Gastrocnemius medialis (tissue), 4 donors: ENCODE measurements at places on chromosomes 3 and 15. TPM values are rescaled to one million over a fixed set of nuclear protein-coding genes. Genes with fewer than 3 reads are reported as not detected.

GRCh38 chr3:181700168-181701087 lies 11.3 kb upstream of the SOX2 start:
- peaks cover 100% of the 10 kb centered on the region for H3K27me3 ChIP-seq
- peak overlapping the region; percentile 0 for H3K4me3 ChIP-seq
- no peaks in the 10 kb centered on the region for H3K36me3 ChIP-seq
- peaks cover 17% of the 10 kb centered on the region for H3K4me1 ChIP-seq

- peaks cover 34% of the 10 kb centered on the region for H3K4me1 ChIP-seq
- H3K4me3 ChIP-seq, result no peak overlapping the region
- H3K36me3 ChIP-seq, result no peaks in the 10 kb centered on the region
- no peaks in the 10 kb centered on the region for H3K27me3 ChIP-seq
- no peak for DNase-seq
These were observed 384.4 kb upstream of the C2CD4B start for GRCh38 chr15:62549345-62549970.

The ZNF619 gene
- 7.2 TPM for total RNA-seq

DNA sequence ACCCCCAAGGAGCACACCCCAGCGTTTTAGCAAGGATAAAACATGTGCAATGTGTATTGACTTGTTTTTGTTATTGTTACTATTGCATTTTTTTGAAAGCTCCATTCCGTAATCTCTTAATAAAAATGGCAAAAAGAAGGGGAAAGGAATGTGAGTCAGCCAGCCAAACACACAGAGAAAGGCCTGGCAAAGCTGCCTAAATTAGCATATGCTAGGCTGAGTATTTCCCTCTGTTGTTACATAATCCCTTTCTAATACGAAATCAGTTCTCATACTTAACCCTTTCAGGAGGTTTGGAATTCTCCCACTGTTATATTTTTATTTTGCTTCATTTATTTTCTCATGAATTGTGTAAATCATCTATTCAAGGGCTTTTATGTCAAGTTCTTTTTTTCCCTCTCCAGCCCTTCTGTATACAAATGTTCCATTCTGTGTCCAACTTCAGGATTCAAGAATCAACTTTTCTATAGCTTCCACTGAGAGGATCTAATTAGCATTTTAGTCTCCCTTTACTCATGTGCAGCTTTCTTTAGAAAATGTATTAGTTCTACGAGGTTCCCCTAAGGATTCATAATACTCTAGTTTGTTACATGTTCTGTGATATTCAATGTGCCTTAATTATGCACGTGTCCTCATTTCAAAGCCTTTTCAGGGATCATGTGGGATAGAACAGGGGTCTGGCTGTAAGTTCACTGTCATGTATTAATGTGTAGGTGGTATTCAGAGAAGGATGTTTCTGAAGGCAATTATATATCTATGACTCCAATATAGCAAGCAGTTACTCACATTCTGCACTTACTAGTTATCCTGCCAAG lies 9.2 kb downstream of the CADM2 start:
- no peaks in the 10 kb centered on the region for H3K27me3 ChIP-seq
- peak overlapping the region; percentile 48 for H3K4me3 ChIP-seq
- peak overlapping the region; percentile 78 for H3K27ac ChIP-seq
- no peaks in the 10 kb centered on the region for H3K36me3 ChIP-seq
- peaks cover 28% of the 10 kb centered on the region for H3K4me1 ChIP-seq
- no peak for DNase-seq

DNA sequence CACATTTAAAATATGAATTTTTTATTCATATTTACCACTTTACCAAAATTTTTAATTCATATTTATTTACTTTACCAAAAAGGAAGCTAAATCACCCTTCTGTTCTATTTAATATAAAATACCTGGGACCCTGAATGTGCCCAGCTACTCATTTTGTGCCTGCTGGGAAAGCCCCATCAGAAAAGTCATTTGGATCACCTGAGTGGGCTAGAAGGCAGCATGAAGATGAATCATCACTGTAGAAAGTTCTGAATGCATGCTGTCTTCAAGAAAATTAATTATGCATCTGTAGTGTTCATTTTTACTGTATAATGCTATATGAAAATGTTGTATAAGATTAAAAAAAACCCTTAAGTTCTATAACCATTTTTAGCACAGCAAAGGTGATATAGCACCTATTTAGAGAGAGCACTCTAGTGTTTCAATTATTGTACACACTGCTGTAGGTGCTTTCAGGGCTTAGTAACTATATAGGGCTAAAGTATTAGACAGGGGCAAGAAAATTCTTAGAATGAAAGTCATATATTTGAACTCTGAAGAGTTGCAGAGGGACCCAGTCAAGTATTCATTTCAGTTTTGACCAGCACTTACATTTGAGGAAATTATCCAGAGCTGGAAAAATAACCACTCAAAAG lies 175.1 kb downstream of the NFKBIZ start:
- H3K27me3 ChIP-seq, result no peaks in the 10 kb centered on the region
- H3K27ac ChIP-seq, result no peak overlapping the region
- H3K4me3 ChIP-seq, result no peak overlapping the region
- H3K36me3 ChIP-seq, result no peaks in the 10 kb centered on the region
- no peaks in the 10 kb centered on the region for H3K4me1 ChIP-seq

DNA sequence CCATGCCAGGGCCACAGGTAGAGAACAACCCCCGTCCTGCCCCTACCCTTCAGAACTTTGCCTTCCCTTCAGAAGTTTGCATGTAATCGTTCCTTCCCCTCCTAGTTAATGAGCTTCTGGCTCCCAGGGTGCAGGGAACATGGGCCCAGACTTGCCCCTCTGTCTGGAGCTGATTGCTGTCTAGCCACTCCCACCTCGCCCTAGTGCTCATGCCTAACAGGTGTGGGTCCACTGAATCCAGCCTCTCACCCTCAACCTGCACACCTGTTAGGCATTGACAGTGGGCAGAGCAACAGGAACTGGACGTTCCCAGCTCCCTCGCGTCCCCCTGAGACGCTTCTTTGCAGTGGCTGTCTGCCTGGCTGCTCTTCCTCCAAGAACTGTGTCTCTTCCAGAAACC lies 40.3 kb downstream of the WNT5A start:
- H3K4me3 ChIP-seq, result no peak overlapping the region
- H3K4me1 ChIP-seq, result no peaks in the 10 kb centered on the region
- H3K36me3 ChIP-seq, result no peaks in the 10 kb centered on the region
- no peak overlapping the region for H3K27ac ChIP-seq

- H3K27ac ChIP-seq, result no peak overlapping the region
- no peaks in the 10 kb centered on the region for H3K36me3 ChIP-seq
- no peaks in the 10 kb centered on the region for H3K4me1 ChIP-seq
- no peaks in the 10 kb centered on the region for H3K27me3 ChIP-seq
These were observed 23.1 kb downstream of the CMTM8 start for GRCh38 chr3:32261545-32261944.

DNA sequence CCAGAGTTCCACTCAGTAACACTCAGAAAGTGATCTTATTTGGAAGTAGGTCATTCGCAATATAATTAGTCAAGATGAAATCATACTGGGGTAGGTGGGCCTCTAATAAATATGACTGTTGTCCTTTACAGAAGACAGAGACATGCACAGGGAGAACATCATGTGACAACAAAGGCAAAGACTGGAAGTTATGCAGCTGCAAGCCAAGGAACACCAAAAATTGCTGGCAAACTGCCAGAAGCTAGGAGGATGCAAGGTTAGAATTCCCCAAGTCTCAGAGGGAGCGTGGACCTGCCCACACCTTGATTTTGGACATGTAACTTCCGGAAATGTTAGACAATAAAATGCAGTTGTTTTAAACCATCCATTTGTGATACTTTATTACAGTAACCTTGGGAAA lies 471.5 kb upstream of the AGTR1 start:
- H3K4me1 ChIP-seq, result no peaks in the 10 kb centered on the region
- no peaks in the 10 kb centered on the region for H3K36me3 ChIP-seq
- no peaks in the 10 kb centered on the region for H3K27me3 ChIP-seq
- no peak for DNase-seq
- no peak overlapping the region for H3K4me3 ChIP-seq

GRCh38 chr3:187744169-187745151 lies 808 bp downstream of the BCL6 start:
- no peaks in the 10 kb centered on the region for H3K27me3 ChIP-seq
- H3K36me3 ChIP-seq, result no peaks in the 10 kb centered on the region
- H3K4me1 ChIP-seq, result peaks cover 24% of the 10 kb centered on the region
- peak overlapping the region; percentile 98 for H3K27ac ChIP-seq

DNA sequence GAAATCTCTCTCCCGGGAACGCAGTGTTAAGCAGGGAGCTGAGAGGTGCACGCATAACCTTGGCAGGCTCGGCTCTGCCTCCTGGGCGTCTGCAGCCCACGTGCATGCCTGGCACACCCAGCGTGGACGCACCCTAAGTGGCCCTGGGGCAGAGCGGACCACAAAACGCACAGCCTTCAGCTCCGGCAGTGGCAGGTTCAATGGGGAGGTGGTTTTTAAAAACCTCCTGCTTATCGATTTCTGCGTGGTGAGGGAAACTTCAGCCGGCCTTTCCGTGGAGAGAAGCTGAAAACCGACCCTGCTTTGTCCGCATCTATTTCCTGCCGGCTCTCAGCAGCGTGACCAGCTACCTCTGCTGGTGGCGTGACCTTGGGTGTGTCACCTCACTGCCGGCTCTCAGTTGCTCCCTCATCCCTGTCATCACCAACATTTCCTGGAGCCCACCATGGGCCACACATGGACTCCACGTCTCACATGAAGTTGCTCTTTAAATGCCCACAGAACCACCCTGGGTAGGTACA lies 134.8 kb upstream of the MEF2A start:
- peak; percentile 8 for DNase-seq
- H3K4me1 ChIP-seq, result peaks cover 1% of the 10 kb centered on the region
- H3K27me3 ChIP-seq, result no peaks in the 10 kb centered on the region
- H3K4me3 ChIP-seq, result no peak overlapping the region
- no peak overlapping the region for H3K27ac ChIP-seq
- no peaks in the 10 kb centered on the region for H3K36me3 ChIP-seq

The MESP2 gene
- not detected for total RNA-seq

The THRB gene
- 60.0 TPM for total RNA-seq

The CMTM7 gene
- total RNA-seq, result 1.2 TPM

The HYAL1 gene
- 10.9 TPM for total RNA-seq

DNA sequence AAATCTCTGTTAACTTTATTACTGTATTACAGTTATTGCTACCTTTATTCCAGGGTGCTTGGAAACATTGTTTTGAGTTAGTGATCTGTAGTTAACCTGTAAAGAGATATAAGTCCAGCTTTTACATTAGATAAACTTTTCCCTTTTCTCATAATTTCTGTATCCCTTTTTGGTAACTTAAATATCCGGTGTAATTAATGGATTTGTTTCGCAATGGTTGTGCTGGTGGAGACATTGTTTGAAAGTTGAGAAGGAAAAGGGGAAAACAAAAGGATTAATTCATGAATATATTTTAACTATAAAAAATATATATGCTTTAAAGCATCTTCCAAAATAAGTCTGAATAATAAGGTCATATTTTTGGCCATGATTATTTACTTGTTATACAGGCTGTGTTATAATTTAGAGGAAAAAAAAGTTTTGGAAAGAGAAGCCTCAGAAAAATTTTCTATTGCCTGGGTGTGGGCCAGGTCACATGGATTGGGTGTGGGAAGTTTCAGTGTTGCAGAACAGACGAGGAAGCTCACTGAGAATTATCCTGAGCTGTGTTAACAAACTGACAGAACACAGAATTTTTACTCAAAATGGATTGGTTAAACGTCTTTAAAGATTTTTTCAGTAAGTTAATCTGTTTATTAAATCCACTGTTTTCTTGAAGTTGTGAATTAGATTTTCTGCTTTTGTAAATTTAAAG lies 27.7 kb upstream of the IL20RB start:
- H3K27me3 ChIP-seq, result no peaks in the 10 kb centered on the region
- peak overlapping the region; percentile 62 for H3K27ac ChIP-seq
- H3K4me3 ChIP-seq, result peak overlapping the region; percentile 4
- DNase-seq, result peak; percentile 39
- no peaks in the 10 kb centered on the region for H3K36me3 ChIP-seq
- peaks cover 24% of the 10 kb centered on the region for H3K4me1 ChIP-seq

DNA sequence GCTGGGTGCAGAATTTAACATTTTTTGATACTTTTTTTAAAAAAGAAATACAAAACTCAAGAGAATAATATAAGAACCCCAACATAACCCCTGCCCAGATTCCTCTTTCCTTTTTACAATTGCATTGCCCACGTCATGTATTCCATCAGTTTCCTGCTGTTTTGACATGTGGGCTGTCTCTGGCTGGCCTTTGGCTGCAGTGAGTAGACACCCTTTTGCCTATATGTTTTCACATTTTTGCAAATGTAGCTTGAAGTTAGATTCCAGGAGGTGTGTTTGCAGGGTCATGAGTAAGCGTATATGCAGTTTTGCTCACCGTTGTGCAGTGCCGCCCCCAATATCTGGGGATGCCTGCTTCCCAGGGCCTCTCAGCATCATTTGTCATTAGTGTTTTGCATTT lies 28.0 kb upstream of the ATP10A start:
- no peak overlapping the region for H3K27ac ChIP-seq
- H3K4me1 ChIP-seq, result peaks cover 16% of the 10 kb centered on the region
- H3K4me3 ChIP-seq, result no peak overlapping the region
- no peak for DNase-seq
- no peaks in the 10 kb centered on the region for H3K36me3 ChIP-seq

DNA sequence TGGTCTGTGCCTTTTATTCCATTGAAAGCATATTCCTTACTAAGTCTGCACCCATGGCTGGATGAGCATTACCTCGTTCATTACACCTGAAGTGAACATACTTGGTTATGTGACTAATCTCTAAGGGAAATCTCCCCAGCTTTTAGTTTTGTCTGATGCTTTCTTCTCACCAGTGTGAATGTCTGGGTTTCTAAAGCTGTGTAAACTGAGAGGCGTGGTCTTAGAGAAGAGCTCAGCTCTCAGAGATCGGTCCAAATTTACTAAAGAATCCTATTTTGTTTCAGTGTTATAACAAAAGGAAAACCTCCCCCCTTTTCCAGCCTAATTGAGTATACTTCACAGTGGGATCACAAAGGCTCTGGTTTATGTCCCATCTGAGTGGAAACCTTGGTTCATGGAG lies 352.3 kb downstream of the PTPRG start:
- no peak overlapping the region for H3K4me3 ChIP-seq
- no peak for DNase-seq
- no peaks in the 10 kb centered on the region for H3K27me3 ChIP-seq
- H3K4me1 ChIP-seq, result peaks cover 51% of the 10 kb centered on the region
- H3K27ac ChIP-seq, result no peak overlapping the region
- no peaks in the 10 kb centered on the region for H3K36me3 ChIP-seq

DNA sequence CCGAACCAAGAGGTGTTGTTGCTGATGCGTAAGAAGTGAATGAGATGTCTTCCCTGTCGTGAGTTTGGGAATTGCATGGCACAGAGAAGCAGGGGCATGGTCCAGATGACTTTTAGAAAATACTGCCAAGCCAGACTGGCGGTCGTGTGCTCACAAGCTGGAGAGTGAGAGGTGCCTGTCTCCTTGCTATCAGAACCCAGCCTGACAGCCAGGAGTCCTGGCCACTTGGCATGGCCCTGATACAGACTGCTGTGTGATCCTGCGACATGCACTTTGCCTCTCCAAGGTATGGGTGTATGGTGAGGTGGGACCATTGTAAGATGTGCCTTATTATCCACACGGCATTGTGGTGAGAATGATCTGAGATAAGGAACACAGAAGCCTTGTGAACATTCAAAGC lies 93.0 kb downstream of the SMAD3 start:
- no peak overlapping the region for H3K4me3 ChIP-seq
- peak overlapping the region; percentile 76 for H3K27ac ChIP-seq
- no peaks in the 10 kb centered on the region for H3K27me3 ChIP-seq
- H3K4me1 ChIP-seq, result peaks cover 70% of the 10 kb centered on the region

The NMNAT3 gene
- 15.5 TPM for total RNA-seq

The CCDC13 gene
- total RNA-seq, result 0.89 TPM
